ENCODE measurements at places on chromosomes 7 and 10.

GRCh38 chr10:118958559-118958958, 71.0 kb upstream of the NANOS1 start:
- no peak for DNase-seq

- DNase-seq: no peak
Measured at GRCh38 chr10:72875250-72876055, 18.1 kb upstream of the OIT3 start.

GRCh38 chr7:71976645-71977044, 435.5 kb downstream of the CALN1 start:
- DNase-seq: no peak

- no peak for DNase-seq
Measured at GRCh38 chr10:17684537-17684936, 40.6 kb downstream of the STAM start.

- DNase-seq: no peak
Measured at GRCh38 chr7:45032421-45032820, 32.4 kb downstream of the CCM2 start.

- no peak for DNase-seq
Measured at GRCh38 chr7:99106411-99106810, 37.5 kb downstream of the SMURF1 start.

- no peak for DNase-seq
Measured at GRCh38 chr7:101828301-101829020, 11.0 kb downstream of the CUX1 start.

DNA sequence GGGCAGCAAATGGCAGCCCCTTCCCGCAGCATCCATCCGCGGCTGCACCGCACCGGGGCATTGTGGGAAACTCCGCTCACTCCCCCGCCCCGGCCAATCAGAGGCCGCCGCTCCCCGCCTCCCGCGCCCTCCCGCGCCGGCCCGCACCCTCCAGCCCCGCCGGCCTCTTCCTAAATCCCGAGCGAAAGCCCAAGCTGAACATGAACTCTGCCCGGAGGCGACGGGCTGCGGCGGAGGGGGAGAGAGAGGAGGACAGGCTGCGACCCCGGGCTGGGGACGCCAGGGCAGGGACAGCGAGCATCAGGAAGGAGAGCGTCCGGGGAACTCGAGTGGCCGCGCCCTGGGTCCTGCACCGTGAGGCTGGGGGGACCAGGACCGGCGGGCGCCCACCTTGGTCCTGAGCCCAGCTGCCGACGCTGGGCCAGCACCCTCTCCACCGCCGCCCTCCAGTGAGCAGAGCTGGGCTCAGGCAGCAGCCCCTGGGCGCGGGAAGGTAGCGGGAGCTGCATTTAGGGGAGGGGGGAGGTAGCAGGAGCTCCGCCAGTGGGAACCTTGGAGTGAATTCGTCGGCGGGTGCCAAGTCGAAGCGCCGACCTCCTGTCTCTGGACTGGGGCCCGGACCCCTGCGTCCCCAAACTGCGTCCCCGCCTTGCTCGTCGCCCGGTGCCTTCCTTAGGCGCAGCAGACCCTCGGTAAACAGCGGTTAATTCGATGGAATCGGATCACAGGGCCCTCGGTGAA, at the start of gene DGKI:
Gene DGKI (minus strand): TSS at position 148 of the 741 bp plus-strand sequence.
- DNase-seq: no peak

- no peak for DNase-seq
Measured at GRCh38 chr7:17902599-17902998, 37.7 kb downstream of the SNX13 start.
